ENCODE measurements at places on chromosomes 2 and 18.
A peak's percentile ranks its signal among the peaks of the same experiment; 100 is the strongest.

DNA sequence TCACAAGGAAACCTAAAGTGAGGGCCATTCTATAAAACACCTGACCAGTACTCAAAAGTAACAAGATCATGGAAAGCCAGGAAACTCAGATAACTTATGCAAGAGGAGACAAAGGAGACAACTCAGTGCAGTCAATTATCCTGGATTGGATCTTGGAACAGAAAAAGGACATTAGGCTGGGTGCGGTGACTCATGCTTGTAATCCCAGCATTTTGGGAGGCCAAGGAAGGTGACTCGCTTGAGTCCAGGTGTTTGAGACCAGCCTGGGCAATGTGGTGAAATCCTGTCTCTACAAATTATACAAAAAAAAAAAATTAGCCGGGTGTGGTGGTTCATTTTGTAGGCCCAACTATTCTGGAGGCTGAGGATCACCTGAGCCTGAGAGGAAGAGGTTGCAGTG lies 424.5 kb upstream of the SPRED2 start:
- no peak for DNase-seq

- DNase-seq = no peak
Measured at GRCh38 chr2:20141806-20142205, 83.1 kb downstream of the SDC1 start.

DNA sequence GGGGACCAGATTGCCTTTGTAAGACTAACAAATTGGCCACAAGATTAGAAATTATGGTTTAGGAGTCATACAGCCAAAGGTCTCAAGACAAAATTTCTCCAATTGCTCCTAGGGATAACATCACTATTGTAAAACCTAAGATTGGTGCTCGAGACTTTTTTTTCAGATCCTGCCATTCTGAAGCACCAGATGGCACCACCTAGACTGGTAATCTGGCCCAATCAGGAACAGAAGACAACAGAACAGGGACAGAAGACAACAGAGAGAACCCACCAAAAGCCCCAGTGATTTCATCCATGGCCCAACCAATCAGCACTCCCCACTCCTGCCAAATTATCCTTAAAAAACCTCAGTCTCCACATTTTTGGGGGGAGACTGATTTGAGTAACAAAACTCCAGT lies 66.8 kb downstream of the LINC00305 start:
- DNase-seq = no peak

- DNase-seq = no peak
Measured at GRCh38 chr2:9769171-9770005, 73.9 kb upstream of the TAF1B start.

GRCh38 chr2:208000701-208001395 lies 24.5 kb downstream of the PLEKHM3 start:
- DNase-seq = no peak

GRCh38 chr2:204046145-204046544 lies 109.6 kb downstream of the ICOS start:
- no peak for DNase-seq

GRCh38 chr2:97654791-97655190 lies 8.9 kb downstream of the COX5B start:
- DNase-seq = no peak

DNA sequence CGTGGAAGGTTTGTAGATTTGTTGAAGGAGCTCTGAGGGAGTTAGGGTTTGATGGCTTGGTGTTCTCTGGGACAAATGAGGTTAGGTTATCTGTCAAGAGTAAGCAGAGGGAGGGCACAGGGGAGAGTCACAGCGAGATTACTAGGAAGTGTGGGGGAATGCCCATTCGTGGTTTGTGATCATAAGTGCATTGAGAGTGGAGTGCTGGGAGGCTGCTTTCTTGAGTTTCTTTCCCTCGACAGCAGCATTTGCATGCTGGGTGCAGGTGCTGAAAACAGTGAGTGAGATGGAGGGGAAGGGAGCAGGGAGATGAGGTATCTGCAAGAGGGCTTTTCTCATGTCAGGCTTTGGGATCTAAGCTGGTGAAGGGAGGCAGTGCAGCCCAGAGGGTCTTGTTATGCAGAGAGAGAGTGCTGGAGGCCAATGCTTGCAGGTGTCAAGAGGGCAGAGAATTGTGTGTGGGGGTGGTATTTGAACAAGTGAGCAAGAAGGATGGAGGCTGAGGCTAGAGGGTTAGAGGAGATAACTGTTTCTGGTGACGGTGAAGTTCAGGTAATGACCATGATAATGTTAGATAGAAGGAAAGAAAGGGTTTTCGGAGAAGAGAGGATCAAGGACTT lies 8.8 kb downstream of the RALB start:
- DNase-seq = no peak

GRCh38 chr2:46024146-46024779 lies 272.9 kb upstream of the EPAS1 start:
- no peak for DNase-seq

DNA sequence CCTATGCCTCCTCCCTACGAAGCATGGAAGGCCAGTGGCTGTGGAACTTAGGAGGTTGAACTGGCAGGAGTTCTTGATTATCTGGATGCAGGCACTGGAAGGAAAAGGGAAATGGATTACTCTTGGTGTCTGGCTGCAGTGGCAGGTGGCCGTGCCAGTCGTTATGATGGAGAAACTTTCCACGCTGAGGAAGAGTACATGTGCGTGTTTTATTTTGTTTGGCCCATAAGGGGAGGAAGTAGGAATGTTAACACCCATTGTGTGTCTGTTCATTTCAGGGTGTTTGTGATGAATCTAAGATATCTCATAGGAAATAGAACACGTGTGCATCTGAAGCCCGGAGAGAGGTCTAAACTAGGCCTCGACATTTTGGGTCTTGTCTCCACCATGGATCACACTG lies 122.8 kb upstream of the NFATC1 start:
- DNase-seq = no peak

DNA sequence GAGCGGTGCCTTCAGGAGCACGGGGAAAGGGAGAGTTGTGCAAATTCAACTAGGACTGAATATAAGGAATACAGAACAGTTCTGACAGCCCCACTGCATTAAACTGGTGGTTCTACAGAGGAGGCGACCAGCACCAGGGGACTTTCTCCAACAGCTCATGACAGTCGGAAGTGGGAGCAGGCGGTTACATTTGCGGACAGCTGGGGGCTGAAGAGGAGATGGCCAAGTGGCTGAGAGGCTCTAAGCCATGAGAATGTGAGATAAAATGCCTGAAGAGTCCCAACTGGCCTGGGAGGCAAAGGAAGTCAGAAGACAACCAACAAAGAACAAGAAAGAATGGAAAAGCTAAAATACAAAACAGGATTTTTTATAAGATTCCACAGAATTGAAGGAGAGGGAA lies 141.3 kb downstream of the L3MBTL4 start:
- no peak for DNase-seq

DNA sequence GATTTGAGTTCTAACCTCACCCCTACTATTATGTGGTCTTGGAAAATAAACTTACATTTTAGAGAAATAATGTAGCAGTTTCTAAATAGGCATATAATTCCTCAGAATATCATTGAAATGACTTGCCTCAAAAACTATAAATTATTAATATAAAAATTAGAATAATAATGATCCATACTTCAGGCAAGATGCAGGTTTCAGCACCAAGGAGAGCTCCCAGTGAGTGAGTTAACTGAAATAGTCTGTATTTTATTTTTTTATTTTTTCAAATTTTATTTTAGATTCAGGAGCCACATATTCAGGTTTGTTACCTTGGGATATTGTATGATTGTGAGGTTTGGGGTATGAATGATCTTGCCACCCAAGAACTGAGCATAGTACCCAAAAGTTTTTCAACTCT lies 472.2 kb upstream of the DCC start:
- no peak for DNase-seq

- peak; percentile 13 for DNase-seq
Measured at GRCh38 chr2:226963528-226963927, 127.7 kb downstream of the RHBDD1 start.

- no peak for DNase-seq
Measured at GRCh38 chr2:215556979-215557378, 121.1 kb upstream of the FN1 start.

DNA sequence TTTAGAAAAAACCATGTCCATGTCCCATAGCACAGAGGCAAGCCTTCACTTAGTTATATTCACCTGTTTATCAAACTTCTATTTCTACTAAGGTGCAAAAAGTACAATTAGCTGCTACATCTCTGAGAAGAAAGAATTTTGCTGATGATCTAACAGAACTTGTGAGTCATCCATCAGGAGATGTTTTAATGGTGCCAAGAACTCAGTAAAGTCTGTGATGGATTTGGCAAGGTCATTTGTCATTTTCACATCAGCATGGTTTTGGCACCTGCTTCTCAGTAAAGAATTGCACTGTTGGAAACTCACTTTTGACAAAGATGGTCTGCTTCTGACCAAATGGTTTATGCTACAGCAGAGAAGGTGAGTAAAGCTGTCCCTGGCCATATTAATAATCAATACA lies 195.7 kb upstream of the TMEFF2 start:
- DNase-seq = no peak

GRCh38 chr2:176405477-176405876 lies 136.2 kb downstream of the MTX2 start:
- no peak for DNase-seq

DNA sequence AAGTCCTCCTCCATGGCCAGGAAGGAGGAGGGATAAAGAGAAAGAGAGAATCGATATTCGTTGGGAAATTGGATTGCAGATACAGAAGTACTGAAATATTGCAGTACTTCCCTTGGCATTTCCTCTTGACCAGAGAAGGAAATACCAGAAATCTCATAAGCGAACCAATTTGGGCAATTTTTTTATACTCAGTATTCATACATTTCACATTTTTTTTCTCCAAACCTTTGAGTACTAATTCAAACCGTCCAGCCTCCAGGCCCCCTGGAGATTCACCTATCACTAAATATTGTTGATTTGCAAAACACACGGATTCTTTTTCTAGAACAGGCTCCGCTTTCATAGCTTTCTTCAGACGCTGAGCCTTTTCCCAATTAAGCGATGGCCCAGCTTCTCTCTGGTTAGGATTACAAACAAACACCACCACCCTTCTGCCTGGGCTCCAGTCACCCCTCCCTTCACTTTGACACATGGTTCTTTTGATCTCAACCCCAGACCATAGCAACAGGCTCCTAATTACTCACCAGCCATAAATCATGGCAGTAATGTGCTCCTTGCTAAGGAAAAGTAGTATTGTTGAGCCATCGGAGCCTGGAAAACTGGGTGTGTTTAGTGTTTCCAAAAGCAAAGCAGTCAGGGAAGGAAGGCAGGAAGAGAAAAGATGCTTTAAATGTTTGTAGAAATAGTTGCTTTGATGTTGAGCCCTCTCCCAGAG lies 138.4 kb upstream of the CCDC68 start:
- DNase-seq = no peak

- DNase-seq = no peak
Measured at GRCh38 chr2:54773838-54774237, 50.4 kb downstream of the EML6 start.

DNA sequence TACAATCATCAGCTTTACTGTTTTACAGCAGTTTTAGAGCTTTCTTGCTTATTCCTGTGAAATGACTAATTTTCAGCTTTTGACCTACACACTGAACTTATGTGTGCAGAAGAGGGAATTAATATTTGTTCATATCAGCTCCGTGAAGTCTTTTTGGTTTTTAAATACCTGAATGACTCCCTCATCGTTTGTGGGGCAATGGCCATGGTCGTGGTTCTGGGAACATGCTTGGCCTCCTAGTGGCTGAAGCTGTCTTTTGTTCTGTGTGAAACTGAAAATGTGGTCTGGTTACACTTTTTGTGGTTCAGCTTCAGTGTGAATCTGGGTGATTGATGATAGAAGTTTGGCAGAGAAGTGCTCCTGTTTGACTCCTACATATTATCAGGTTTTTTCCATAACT lies 408.1 kb downstream of the THSD7B start:
- DNase-seq = no peak

GRCh38 chr2:10257036-10257435 lies 45.7 kb upstream of the HPCAL1 start:
- no peak for DNase-seq

DNA sequence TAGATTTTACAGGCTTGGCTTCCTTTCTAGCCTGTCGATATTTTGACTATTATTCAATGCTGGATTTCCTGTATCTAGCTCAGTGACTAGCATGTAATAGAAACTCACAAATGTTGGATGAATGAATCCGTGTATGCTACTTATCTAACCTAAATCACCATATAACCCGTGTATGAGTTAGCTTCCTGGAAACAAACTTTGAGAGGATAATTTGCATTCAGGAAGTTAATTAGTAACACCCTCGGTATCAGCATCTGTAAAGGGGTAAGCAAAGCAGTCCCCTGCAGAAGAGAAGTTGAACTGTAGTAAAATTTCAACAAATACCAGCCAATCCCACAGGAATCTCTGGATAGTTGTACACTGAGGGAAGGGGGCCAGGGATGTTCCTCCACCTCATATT lies 269.4 kb upstream of the LRATD1 start:
- DNase-seq = no peak

DNA sequence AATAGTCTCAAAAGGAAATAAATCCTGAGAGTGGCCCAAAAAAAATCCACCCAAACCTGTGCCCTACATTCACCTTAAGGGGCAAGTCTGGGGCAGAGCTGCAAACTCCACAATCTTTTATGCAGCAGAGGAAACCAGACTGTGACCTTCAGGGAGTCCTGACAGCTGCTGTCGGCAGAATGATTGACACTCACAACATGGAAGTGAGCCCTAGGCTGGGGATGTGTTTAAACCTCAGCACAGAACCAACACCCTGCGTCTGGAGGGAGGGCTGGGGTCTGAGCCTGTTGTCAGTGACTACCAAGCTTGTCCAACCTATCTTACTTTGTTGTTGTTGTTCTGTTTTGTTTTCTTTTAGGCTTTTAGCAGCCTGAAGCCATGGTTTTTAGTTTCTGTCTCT lies 39.6 kb downstream of the CRACDL start:
- no peak for DNase-seq

- peak; percentile 47 for DNase-seq
Measured at GRCh38 chr2:63842149-63843061, 709 bp downstream of the UGP2 start.

- no peak for DNase-seq
Measured at GRCh38 chr18:73896685-73897084, 250.9 kb downstream of the FBXO15 start.

DNA sequence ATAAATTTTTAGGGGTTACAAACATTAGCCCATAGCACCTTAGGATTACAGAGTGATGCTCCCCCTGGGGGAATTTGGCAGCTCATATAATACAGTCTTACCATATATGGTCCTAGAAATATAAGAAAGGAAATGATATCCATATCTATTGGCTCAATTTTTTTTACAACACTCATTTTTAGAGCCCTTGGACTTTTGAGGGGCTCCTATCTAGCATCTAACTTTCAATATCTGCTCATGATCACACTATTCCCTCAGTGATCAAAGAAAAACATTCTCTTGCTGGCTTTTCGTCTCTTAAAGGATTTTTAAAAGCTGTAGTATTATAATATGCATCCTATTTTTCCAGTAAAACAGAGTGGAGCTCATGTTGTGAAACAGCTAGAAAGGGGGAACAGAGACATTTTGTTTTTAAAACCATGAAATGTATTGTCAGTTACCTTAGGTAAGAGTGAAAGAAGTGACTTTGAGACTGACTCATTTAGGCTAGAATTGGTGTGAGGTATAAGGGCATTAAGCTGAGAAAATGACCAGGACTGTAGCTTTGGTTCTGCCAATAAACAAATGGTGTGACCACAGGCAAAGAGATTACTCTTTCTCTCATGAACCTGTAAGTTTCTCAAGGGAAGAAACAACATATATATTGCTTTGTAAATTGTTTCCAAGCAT lies 65.8 kb downstream of the ALPK2 start:
- DNase-seq = no peak

All from AG04450 (cell line).